ENCODE measurements at places on chromosomes 3 and 15.

- no peak for DNase-seq
These were observed 843.2 kb downstream of the CADM2 start for GRCh38 chr3:85801955-85802354.

DNA sequence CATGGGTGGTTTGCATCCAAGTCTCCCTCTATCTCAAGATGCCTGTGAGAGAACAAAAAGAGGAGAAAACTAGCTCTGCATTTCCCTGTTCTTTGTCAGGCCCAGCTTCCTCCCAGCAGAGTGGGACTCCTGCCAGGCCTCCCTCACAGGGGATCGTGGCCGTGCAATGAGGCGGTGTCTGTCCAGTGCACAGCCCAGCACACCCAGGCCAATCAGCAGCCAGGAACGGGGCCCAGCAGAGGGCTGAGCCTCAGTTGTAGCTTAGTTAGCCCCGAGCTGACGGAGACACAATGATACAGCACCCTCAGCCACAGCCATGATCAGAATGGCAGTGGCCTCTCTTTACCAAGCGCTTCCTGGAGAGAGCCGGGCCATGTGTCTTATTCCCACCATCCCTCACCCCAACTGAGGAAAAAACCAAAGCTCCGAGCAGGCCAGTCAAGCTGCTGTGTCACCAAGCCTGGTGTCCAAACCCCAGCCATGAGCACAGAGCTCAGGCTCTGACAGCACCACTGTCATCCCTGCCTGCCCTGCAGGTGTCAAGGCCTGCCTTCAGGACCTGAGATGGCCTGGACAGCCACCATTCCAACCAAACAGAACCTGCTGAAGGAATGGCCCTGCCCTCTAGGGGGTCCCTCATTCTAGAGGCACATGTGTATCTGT lies 71.1 kb downstream of the DNAJB8 start:
- DNase-seq, result no peak

DNA sequence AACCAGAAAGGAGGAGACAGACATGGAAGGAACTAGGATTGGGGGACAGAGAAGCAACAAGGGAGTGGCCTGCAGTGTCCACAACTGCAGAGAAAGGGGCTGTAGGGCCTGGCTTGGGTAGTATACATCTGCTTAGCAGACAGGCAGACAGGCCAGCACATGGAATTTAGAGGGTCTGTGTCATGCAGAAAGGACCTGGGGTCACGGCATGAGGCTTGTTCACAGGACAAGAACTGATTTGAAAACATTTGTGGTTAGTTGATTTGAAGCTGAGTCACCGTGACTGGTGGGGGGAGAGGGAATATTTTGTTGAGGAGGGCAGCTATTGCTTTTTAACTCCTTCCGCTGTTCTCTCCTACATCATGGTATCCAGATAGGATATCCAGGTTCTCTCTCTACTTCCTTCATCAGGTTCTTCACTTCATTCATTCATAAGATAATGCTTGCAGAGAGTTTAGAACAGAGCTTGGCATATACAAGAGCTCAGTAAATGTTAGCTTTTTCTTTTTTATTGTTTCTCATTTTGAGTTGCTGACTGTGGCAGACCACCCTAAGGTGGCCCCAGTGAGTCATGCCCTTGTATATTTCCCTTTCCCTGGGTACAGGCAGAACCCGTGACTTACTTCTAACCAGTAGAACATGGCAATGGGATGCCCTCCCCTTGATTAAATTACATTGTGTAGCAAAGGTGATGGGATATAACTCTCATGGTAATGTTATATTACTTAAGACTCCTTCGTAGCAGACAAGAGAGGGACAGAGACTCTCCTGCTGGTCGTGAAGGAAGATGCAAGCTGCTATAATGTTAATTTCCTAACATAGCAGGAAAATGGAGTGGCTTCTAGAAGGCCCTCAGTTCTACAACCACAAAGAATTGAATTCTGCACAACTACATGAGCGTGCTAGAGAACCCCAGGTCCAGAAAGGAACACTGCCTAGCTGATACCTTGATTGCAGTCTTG lies 95.0 kb upstream of the NMNAT3 start:
- DNase-seq, result no peak

GRCh38 chr3:61356685-61357084 lies 105.4 kb upstream of the FHIT start:
- no peak for DNase-seq

- DNase-seq, result no peak
These were observed 32.4 kb downstream of the DZIP1L start for GRCh38 chr3:138082992-138083386.

DNA sequence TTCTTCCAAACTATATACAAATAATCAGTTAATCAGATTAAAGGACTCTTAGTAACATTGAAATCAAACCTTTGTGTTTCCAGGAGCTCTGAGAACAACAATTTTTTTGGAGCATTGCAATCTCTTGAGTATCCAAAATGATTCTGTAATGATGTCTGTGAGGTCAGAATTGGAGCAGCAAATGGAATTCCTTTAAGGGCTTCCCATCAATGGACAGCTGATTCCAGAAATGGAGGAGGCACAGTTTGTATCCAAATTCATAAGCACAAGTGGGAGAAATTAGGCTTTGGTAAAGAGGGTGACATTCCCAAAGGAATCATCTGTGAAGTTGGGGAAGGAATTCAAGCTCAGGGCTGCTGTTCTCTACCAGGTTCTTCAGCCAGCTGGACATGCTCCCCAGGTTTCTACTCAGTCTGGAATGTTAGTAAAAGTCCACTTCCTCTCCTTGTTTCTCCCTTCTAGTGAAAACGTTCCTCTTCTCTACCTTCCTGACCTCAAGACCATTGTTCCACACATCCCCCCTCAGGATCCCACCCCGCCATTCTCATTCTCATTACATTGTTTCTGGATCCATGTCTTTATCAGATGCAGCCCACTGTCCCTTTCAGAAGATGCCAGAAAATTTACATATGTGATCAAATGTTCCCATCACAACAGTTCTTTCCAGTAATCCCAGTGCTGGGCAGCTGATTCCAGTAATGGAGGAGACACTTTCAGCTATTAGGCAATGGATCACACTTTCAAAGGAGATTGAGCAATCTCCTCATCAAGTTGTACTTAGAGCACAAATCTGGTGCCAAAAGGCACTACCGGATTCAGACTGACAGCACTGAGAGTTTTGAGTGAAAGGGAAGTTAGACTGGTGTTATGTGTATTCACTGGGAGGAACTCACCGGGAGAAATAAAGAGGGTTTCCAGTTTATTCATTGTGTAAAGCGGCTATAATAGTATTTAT lies 391.3 kb upstream of the TPRG1 start:
- DNase-seq, result no peak

DNA sequence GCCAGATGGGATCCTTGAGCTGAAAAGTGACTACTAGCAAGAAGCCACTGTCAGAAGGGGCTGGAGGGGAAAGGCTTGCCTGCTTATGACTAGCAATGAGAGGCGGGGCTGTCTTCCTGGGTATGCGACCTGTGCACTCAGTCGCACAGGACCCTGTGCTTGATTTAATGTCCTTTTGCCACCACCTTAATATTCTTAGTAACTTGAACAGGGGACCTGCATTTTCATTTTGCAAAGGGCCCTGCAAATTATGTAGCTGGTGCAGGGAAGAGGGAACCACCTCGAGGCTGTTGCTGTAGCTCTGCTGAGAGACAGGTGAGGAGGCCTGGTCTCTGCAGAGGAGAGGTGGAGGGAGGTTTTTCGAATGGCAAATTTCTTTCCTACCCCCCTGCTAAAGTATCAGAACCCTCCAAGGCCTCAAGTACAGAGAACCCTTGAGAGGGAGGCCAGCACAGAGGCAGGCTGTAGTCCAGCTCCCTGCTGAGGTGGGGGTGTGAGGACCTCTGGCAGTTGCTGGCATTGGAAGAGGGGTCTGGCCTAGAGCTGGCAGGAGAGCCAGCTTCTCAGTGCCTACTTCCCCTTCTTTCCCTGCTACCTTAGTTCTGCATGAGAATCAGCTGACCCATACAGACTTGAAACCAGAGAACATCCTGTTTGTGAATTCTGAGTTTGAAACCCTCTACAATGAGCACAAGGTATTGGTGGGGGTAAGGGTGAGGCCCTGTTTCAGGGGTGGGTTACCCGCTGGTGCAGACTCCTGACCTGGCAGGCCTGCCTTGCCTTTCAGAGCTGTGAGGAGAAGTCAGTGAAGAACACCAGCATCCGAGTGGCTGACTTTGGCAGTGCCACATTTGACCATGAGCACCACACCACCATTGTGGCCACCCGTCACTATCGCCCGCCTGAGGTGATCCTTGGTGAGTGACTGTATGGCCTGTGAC lies 11.4 kb downstream of the CLK3 start:
- no peak for DNase-seq

GRCh38 chr3:154794814-154795445 lies 285.2 kb upstream of the MME start:
- DNase-seq, result no peak

- no peak for DNase-seq
These were observed 33.9 kb upstream of the SLC41A3 start for GRCh38 chr3:126117786-126118185.

DNA sequence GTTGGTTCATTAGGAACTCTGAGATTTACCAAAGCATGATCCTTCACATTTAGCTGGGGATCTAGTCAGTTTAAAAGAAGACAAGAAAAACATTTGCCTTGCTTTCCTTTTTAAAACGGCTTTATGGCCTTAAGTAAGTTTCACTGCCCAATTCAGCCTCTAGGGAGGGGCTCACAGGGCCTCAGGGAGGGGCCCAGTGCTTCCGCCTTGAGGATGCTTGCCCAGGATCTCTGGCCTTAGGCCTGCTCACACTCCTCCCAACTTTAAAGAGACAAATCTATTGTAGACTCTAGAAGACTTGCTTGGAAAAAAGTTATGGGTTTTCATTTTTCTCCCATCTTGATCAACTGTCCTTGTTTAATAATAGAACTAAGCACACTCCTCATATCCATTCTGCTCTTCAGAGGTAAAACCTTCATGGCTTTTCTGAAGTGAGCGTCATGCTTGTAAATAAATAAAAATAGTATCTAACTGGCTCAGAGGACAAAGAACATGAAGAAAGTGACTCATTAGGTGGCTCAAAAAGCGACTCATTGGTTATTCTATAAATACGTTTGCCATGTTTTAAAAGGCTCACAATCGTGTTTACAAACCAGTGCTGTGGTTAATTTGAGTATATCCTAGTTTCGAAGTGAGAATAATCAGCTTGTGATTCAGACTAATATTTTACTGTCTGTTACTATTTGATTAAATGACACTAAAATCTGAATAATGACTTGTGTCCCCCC lies 13.7 kb downstream of the PDHB start:
- DNase-seq, result no peak

- DNase-seq, result no peak
These were observed 586 bp downstream of the LRRK1 start for GRCh38 chr15:100919481-100920405.

DNA sequence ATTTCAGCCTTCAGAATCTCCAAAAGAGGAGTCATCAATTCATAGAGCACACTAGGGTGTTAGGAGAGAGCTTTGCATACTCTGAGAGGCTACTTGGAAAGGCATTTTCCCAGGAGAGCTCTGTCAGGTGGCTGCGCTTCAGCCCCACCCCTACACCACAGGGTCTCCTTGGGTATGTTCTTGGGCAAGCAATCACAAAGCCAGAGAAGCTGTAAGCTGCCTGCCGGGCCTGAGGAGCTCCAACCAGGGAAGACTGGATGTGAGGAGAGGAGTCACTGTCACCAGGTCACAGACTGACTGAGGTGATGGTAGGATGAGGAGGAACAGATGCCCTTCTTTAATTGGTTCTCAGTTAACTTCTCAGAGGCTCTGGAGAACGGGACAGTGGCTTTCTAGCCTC lies 9.8 kb upstream of the RPSA start:
- DNase-seq, result no peak

DNA sequence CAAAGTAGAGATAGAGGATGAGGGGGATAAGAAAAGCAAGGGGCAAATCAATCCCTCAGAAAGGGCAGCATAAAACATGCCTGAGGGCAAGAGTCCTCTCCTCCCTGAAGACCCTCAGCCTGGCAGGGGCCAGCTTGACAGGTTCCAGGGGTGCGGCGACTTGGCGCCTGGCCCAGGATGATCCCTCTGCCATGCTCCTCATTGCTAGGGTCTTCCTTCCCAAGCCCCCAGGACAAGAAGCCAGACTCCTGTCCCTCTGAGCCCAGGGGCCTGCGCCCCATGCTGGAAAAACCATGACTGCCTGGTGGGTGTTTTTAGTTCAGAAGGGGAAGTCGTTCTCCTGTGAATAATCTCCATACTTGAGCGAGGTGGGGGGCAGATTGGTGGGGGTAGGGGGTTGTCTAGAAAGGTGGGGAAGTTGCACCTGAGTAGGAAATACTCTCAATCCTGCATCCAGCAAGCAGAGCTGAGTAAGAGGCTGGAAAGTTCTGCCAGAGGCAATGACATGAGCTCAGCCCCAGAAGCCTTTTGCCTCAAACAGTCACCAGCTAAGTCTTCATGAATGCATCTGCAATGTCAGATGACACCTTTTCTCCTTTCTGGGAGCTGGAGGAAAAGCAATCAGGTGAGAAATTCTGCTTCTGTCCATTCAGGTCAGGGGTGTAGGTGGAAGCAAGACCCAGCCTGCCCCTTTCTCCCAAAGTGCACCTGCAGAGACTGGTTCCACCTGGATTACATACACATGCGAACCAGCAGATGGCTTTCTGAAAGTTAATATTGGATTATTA lies 18.3 kb downstream of the SLC12A8 start:
- DNase-seq, result no peak

DNA sequence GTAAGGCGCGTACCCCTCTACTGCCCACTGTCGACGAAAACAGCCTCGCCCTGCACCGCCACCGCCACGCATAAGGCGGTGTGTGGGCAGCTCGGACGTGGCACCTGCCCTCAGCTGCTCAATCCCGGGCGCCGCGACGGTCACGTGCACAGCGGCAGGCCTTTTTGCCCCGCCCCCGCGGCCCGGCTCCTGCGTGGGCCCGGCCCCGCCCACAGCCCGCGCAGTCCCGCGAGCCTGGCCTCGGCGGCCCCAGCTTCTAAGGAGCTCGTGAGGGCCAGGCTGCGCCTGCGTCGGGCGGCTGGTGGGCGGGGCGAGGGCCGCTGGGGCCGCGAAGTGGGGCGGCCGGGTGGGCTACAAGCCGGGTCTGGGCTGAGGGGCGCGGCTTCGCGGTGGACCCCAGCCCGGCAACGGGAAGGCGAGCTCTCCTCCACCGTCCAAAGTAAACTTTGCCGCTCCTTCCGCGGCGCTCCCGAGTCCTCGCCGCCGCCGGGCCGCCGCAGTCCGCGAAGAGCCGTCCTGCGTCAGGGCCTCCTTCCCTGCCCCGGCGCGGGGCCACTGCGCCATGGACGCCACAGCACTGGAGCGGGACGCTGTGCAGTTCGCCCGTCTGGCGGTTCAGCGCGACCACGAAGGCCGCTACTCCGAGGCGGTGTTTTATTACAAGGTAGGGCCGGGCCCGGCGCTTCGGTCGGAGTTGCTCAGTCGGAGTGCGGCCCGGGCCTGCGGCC lies at the start of gene CAPN7:
CAPN7 (plus strand) TSS at position 313 of the 728 bp plus-strand sequence; CDS start at position 563, 250 bp downstream.
- no peak for DNase-seq

GRCh38 chr3:53346514-53346913 lies 829 bp downstream of the DCP1A start:
- no peak for DNase-seq

GRCh38 chr3:116815321-116815720 lies 105.7 kb downstream of the TUSC7 start:
- no peak for DNase-seq

GRCh38 chr3:131174752-131175151 lies 148.1 kb downstream of the NEK11 start:
- no peak for DNase-seq

DNA sequence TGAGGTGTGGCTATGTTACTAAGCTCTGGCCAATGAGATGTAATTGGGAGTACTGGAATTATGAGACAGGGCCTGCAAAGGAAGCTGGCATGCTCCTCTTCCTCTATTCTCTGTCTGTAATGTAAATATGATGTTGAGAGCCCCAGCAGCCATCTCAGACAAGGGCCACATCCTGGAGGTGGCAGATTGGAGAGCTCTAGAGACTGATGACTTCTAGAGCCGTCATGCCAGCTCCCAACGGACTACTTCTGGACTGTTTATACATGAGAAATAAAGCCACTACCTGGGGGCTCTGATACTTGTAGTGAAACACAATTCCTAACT lies 19.7 kb downstream of the PLD1 start:
- no peak for DNase-seq
